Right lung (tissue), 10 donors: ENCODE measurements at places on chromosomes 6 and 20.

GRCh38 chr6:169099411-169100202 is 154.0 kb downstream of the THBS2 start:
- DNase-seq = no peak

DNA sequence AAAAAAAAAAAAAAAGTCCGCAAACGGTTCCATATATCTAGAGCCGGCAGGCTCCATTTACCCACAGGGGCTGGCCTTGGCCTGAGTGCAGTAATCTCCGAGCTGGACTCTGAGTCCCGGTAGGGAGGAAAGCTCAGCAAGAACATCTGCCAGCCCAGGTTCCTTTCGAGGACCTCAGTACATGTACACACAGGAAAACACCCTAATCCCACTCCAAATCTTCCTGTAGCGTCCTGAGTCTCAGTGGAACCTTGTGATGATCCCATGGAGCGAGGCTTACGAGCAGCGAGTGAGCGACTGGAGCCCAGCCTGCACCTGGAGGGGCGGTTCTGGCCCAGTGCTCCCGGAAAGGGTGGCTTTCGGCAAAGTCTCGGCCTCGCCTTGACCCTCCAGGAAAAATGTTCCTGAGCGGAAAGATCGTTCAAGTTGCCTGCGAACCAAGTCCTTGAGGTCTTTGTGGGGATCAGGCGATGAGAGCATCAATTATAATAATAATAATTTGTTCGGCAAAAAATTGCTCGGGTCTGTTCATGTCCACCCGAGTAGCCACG is 32.1 kb downstream of the PRSS16 start:
- no peak for DNase-seq

DNA sequence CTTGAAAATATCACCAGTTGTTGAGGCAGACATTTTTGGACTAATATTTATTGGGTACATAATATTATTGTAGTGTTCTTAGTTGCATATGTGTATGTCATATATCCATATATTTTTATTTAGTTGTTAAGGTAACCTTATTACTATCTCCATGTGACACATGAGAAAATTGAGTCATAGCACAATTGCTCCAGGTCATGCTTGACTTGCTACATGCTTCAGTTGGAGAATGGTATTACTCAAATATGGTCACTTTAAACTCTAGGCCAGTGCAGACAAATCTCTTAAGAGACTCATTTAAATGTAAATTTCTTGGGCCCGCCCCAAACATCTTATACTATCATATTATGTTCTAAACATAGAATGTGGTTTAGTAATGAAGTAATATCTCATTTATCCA is 246.1 kb downstream of the RIMS1 start:
- no peak for DNase-seq

- no peak for DNase-seq
Measured at GRCh38 chr20:50435397-50436051, 74.7 kb upstream of the PTPN1 start.

GRCh38 chr6:52482903-52483670 is 62.9 kb downstream of the EFHC1 start:
- no peak for DNase-seq

DNA sequence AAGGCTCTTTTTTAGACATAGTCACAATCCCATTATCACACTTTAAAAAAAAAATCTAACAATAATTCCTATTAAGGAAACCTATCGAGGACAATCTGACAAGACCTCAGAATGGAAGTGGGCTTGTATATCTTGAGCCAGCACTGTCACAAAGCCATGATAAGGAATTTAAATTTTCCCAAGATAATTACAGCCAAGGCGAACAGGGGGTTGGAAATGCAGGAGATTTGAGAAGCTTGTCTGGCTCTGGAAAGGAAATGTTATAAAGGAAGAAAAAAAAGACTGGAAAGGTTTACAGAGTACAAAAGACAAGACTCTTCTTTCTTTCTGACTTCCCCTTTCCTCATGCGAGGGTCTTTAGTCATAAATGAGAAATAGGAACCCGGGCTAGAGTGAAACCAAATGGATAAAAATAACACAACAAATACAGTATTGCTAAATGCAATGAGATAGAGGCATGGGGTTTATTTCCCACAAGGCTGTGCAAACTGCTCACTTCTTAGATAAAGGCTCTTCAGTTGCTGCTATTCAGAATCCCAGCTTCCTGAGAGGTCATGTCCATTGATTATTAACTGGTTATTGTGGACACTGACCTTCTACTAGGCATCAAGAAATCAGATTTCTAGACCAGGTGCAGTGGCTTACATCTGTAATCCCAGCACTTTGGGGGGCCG is 13.4 kb upstream of the GHRH start:
- no peak for DNase-seq

DNA sequence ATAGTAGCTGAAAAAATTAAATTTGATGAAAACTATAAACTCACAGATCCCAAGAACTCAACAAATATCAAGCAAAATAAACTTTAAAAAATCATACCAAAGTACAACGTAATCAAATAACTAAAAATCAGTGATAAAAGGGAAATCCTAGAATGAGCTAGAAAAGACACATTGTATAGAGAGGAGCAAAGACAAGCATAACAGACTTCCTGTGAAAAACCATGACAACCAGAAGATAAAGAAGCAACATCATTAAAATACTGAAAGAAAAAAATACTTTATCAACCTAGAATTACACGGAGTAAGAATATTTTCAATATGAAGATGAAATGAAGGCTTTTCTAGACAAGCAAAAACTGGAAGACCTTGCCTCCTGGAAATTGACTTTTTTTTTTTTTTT is 9.8 kb downstream of the MUC22 start:
- DNase-seq = no peak

DNA sequence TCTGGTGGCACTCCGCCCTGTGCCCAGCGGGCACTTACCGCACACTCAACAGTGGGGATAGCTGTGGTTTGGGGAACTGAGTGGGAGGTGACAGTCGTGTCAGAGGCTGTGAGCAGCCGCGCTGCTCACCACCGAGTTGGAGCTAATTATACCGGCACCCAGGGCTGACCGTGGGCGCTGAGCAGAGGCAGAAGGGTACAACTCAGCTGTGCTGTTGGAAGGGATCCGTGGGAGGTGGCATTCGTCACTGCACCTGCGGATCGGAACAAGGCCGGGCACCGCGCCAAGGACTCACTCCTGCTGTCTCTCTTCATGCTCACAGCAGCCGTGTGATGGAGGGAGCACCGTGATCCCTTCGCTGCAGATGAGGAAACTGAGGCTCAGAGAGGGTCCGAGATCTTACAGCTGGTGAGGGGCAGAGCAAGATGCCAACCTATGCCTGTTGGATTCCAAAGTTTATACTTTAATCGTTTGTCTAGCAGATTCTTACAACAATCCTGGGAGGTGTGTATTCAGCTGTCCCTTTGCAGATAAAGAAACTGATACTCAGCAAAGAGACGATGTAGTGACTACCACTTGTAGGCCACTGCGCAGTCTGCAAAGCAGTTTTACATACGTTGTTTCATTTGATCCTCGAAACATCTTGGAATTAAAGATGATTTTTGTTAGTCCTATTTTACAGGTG is 713 bp upstream of the ELMO2 start:
- DNase-seq = no peak

DNA sequence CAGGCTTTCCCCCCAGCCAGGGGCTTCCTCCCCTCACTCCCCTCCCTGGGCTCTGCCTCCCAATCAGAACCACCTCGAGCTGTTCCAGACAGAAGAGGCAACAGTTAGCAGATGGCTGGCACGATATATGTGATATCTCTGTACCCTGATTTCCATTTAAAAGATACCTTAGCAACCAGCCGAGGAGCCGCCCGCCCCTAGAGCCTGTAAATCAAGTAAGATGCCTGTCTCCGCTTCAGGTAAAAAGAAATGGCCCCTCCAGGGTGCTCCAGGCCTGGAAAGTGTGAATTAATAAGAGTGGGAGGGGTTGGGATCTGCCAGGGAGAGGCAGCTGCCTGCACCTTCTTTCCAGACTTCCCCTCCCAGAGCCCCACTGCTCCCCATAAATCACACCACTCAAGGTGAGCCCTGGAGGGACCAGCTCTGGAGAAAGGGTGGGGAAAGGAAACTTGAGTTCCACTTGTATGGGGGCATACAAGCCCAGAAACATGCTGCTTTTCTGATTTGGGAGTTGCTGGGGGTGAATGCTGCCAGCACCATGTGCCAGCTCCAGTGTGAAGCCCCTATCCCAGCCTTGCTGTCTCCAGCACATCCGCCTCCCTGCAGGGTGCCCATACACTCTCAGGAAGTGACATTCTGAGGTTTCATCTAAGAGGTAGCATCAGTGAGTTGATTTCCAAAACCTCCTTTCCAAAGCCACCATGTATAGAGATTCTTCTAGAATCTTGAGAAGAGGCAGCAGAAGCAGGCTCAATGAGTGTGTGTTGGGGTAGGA is 148.0 kb downstream of the LRFN2 start:
- DNase-seq = no peak

DNA sequence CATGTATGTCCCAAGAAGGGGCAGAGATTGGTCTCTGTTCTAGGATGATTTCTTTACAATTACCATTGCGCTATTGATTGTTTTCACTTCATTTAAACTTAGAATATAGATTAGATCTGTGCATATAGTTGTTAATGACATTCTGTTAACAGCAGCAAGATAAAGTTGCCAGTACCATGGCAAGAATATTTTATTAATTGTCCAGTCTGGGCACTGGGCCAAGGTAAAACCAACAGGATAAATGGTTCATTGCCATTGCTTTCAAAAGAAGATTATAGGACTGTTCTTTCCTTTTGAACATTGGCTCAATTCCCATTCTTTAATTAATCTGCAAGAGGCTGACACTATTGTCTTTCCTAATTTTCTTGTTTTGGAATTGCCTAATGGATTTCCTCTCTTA is 592.4 kb downstream of the RFPL4B start:
- DNase-seq = peak; percentile 40

- DNase-seq = no peak
Measured at GRCh38 chr20:3027987-3028386, 15.4 kb upstream of the GNRH2 start.

DNA sequence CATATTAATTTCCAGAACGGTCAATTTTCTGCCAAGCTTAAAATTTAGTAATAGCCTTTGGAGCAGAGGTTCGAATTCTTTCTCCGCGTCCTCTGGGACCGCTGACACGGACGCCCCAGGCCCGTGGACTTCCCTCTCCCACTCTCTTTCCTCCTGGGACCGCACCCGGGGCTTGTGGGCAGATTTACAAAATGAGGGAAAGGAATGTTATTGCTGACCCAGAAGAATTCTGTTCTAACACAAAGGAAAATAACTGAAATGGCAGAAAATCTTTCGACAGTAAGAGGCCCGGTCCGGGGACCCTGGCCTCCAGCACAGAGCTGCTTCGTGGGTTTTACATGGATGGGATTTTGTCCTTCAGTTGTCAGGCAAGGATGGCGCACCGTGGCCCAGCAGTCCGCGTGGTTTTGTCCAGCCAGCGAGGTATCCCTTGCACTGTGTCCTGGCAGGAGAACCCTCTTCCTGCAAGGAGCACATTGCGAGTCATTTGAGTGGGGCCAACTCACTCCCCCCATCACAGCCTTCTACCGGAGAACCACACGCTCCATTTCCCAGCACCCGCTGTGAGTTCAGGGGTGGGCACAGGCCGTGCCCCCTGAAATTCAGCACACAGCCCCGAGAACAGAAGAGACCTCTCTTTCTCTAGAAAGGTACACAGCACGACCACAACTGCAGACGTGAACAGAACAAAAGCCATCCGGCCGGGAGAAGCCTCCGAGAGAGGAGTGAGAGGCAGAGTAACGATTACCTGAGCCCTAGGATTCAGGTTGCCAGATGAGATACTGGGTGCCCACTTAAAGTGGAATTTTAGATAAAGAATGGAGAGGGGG is 106.0 kb upstream of the AFDN start:
- no peak for DNase-seq

- no peak for DNase-seq
Measured at GRCh38 chr20:63178446-63178820, 37.5 kb downstream of the YTHDF1 start.

DNA sequence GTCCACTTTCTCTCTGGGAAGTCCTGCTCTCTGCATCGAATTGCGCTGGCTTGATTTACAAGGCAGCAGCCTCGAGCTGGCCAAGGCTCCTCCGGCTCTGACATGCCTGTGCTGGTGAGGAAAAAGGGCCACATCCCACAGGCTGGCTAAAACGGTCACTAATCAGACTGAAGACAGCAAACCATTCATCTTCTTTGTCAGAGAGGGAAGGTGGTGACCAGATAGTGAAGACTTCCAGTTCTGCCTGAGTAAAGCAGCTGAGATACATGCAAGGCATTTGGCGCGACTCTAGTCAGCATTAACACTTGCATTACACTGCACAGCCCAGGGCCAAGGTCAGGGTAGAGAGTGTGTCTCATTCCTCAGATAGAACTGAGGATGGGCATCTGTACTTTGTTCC is 203.2 kb upstream of the MAP3K7 start:
- no peak for DNase-seq

- DNase-seq = peak; percentile 11
Measured at GRCh38 chr6:78831492-78831891, 35.9 kb upstream of the IRAK1BP1 start.

DNA sequence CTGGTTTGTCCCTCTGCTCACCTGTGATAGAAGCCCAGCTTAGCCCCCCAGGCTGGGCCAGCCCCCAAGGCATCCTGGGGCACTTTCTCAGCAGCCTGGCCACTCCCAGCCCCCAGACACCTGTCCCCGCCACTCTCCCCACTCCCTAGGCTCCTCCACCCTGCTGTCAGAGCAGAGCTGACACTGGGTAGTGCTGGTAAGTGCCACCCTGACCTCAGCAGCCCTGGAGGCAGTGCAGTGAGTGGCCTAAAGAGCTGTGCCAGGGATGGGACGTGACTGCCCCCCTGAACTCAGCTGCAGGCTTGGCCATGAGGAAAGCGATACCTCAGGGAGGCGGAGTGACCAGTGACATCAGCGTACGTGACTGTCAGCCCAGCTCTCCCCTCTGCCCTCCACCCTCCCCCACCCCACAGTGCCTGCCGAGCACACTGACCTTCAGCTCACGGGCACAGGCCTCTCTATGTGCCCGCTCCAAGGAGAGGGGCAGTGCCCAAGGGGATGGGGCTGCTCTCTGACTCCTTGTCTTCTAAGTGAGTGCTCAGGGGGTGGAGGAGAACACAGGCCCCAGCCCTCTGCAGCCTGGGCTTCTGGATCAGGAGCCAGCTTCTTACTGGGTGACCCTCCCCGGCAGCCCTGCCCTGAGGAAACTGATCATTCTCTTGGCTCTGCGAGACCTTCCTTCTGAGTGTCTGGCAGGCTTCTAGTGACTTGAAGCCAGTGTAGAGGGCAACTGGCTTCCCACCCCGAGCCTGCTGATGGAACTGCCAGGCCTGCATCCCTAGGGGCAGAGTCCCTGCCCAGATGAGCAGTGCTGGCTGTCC is 172.7 kb downstream of the MRPL14 start:
- DNase-seq = no peak

- DNase-seq = no peak
Measured at GRCh38 chr20:717271-717670, 41.7 kb upstream of the SCRT2 start.

GRCh38 chr6:170155464-170156196 is 135.2 kb downstream of the DLL1 start:
- no peak for DNase-seq

- no peak for DNase-seq
Measured at GRCh38 chr6:25956226-25956625, 6.4 kb upstream of the TRIM38 start.
